ENCODE measurements at places on chromosomes 16 and 17.

DNA sequence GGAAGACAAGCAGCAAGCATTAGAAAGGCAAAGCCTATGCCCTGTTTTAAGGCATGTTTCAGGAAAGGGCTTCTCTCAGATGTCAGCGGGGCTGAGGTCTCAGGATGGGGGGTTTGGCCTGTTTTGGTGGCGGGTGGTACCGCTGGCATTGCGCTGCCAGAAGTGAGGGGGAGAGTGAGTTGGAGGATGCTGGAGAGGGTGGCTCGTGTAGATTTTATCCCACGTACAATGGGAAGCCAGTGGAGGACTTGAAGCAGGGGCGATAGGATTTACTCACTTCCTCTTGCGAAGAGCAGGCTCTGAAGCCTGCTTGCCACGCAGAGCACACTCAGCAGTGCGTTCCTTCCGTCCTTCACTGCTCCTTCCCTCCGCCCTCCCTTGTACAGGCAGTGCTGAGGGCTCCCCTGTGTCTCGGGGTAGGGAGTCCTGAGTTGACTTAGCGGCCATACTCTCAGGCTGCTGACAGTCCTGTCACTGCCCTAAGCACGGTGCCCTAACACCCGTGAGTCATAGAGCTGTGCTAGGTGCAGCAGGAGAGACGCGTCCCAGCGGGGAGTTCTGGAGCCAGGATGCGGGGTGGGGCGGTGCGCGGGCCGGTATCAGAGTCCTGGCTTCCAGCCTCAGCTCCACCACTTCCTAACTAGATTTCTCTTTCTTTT lies 113.1 kb downstream of the SNX29 start:
- peak; percentile 43 for DNase-seq

GRCh38 chr16:4455081-4455480 lies 19.3 kb downstream of the NMRAL1 start:
- no peak for DNase-seq

- no peak for DNase-seq
These were observed 25.2 kb downstream of the B4GALNT2 start for GRCh38 chr17:49157784-49158183.

DNA sequence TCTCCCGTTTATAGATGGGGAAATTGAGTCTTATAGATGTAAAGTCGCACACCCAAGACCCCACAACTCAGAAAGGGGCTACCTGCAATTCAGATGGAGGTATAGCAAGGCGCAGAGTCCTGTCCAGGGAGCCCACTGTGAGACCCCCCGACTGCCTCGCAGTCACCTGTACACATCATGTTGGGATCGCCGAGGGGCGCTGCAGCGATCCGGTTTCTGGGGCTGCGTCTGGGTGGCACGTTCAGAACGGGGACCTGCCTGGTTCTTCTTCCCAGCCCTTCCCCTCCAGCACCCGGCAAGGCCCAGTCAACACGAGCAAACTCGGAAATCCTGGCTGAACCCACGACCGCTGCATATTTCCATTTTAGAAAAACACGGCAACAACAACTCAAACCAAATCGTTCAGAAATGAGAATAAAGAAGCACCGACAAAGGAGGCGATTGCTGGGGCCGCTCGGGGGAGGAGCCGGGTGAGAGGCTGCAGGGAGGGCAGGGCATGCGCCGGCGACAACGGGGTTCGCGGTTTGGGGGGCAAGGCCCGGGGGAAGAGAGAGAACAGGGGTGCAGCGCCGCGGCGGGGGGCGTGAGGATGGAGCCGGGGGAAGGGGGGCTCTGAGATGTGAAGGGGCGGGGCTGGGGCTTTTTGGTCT lies 643 bp downstream of the HSDL1 start:
- peak; percentile 55 for DNase-seq

DNA sequence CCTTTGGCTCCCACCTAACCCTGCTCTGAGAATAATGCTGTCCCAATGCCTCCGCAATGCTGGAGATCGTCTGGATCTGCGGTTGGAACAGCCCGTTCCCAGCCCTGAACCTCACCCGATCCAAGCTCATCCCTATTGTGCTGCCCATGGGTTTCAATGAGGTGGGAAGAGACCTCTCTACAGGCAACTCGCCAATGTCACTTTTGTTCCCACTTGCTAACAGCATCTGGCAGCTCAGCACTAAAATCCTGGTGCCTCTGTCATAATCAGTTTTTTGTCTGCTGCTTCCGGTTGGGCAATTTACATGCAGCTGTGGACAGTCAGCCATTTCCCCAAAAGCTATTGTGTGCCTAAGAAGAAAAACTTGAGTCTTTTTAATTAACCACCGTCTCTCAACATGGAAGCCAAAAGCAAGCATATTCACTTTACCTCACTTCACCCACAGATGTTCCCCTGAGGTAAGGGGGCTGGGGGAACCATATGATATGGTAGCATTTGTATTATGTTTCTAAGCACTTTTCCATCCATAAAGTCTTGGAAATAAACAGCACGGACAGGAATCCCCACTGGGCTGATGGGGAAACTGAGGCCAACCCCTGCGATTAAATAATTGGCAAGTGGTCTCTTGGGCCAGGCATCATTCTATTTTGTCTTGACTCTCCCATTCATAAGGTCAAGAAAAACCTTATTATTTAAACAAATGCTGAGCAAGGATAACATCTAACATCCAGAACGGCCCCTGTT lies 159.2 kb upstream of the CDH5 start:
- no peak for DNase-seq
